ENCODE measurements at places on chromosomes 1 and 21.

- DNase-seq, result no peak
Measured at GRCh38 chr1:181898773-181899172, 162.7 kb downstream of the ZNF648 start.

GRCh38 chr1:25091658-25092057 is 140.6 kb downstream of the SYF2 start:
- no peak for DNase-seq

GRCh38 chr1:157315544-157315943 is 177.3 kb upstream of the ETV3 start:
- no peak for DNase-seq

DNA sequence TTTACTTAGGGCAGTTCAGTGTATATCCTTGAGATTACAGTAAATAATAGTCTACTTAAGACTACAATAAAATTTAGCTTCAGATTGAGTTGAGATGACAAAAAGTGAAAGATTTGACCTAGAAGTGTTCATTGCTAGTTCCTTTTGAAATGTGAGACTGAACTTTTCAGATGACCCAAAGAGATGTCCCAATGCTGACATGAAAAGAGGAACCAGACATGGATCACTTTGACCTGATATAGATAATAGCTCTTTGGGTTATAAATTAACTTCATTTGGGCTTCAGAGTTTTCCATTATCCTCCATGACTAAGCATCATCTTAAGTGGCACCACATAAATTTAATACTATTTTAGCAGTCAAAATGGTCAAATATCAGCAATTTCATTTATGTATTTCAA is 25.7 kb upstream of the OR10J5 start:
- DNase-seq, result peak; percentile 19

GRCh38 chr21:45295576-45296365 is 8.1 kb upstream of the POFUT2 start:
- DNase-seq, result no peak

DNA sequence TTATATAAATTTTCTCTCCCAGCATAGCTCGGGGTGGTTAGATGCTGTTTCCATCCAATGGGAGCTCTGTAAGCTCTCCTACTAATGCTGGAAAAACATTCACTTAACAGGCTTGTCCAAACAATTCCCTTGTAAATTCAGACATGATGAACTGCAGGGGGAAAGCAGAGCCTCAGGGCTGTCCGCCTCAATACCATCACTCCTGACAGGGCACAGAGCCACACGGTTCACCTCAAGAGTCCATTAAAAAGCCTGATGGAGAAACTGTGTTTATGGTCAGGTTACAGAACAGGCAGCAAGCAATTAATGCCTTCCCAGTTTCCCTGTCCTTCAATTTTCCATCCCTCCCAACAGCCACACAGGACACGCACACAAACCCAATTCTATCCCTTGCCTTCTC is 171.0 kb downstream of the BRINP2 start:
- DNase-seq, result no peak

GRCh38 chr1:184253921-184254320 is 132.9 kb upstream of the C1orf21 start:
- DNase-seq, result peak; percentile 2

DNA sequence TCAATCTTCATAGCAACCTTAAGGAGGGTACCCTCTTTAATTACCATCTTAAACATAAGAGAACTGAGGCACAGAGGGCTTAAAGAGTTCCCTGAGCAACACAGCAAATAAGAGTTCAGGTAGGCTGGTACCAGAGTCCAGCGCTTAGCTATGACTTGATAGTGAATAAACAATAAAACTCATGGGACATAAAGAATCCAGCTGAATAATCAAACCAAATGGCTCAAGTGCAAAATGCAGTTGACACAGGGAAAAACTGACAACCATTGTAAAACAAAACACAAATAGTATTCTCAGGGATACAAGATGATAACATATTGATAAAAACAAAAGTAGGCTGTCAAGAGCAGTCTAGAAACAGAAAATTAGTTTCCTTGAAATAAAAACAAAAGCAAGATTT is 176.9 kb upstream of the HMGB4 start:
- DNase-seq, result no peak

DNA sequence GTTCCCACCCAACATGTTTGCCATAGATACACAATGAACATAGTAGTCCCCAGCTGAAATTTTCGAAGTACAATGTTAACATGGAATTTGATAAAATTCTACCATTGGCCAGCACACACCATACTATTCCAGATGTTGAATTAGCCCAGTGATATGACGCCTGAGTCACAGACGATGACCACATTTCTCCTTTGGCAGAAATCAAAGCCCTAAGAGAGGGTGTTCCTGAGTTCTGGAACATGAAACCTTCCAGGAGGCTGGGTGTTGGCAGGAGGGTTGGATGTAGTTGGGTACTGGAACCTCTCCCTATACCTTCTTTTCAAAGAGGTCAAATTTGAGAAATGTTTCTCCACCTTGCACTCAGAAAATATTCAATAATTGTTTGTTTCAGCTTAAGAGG is 37.8 kb downstream of the LPAR3 start:
- no peak for DNase-seq

- no peak for DNase-seq
Measured at GRCh38 chr1:115690972-115691371, 49.2 kb downstream of the VANGL1 start.

GRCh38 chr1:202316186-202316585 is 25.6 kb downstream of the UBE2T start:
- no peak for DNase-seq

DNA sequence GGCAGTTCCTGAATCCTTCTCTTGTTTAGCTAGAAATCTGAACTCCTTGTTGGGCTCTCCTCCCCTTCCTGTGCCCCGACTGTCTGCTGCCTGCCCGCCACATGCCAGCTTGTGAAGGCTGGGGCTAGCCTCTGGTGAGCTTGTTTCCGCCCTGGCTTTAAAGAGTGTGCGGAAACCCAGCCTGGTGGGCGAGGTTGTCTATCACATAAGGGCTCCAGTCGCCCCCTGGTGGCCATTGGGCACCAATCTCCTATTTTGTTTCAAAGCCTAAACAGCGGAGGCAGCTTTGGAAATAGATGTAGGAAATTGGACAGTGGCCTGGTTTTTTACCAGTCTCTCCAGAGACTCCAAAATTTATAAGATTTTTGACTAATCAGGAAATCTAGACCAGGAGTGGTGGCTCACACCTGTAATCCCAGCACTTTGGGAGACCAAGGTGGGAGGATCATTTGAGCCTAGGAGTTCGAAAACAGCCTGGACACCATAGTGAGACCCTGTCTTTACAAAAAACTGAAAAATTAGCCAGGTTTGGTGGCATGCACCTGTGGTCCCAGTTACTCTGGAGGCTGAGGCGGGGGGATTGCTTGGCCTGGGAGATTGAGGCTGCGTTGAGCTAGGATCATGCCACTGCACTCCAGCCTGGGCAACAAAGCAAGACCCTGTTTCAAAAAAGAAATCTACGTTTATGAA is 9.8 kb downstream of the ATP8B2 start:
- DNase-seq, result peak; percentile 69

- DNase-seq, result no peak
Measured at GRCh38 chr1:98385652-98386051, 275.9 kb upstream of the SNX7 start.

DNA sequence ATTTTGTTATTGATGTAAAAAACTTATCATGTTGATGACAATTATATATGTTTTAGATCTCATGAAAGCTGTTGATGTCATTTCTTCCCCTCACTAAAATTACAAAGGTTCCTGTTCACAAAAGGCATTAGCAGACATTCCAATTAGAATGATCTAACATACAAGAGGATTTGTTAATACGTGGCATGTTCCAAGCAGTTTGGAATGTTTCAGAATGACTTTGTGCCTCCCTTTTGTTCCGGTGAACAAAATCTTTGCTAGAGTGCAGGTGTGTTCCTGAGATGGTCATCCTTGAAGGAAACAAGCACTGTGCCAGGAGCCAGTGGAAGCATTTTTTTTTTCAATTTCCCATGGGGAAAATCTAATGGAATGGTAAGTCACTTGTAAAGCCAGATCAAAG is 108.0 kb upstream of the KCTD3 start:
- no peak for DNase-seq

DNA sequence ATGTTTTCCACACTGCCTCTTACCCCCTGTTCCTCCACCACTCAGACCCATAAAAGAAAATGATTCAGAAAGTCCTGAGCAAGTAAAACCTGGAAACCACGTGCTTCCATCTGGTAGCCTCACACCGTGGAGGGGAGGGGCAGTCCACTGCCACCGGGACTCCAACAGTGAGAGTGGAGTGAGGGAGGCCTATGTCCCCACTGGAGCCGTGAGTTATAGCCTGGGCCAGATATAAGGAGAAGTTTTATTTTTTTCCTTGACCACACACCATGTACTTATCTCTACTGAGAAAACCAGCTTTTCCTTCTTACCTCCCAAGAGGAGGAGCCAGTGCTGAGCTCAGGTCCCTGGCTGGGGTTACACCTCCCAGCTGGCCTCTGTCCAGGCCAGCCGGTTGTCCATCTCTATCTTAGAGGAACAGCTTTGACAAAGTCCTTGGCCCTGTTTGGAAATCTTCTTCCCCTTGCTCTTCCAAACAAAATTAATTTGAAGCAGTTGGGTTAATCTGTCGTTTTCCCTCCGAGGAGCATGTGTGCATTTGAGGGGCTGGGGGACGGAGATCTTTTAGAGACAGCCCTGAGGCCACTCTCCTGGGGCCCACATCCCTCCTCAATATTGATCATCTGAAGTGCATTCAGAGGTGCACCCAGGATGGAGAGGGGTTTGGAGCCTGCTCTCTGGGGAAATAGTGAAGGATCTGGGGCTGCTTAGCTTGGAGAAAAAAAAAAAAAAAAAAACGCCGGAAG is 49.1 kb upstream of the SERBP1 start:
- DNase-seq, result no peak

DNA sequence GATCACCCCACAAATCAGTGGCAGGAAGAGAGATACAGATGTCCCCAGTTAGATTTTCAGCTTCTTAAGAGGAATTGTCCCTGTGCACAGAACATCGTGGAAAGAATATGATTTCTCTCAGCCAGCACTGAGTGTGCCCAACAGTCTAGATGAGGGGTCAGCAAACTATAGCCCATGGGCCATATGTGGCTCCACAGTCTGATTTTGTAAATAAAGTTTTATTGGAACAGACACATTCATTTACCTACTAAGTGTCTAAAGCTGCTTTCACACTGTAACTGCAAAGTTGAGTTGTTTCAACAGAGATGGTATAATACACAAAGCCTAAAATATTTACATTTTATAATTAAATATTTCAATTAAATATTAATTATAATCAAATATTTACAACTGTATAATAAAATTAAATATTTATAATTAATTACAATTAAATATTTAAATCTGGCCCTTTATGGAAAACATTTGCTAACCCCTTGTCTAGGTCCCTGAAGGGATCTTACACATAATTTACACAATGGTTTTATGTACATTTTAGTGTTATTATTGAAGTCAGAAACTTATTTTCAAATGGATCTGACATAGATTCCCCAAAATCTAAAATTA is 407.6 kb downstream of the PTPRU start:
- DNase-seq, result no peak

DNA sequence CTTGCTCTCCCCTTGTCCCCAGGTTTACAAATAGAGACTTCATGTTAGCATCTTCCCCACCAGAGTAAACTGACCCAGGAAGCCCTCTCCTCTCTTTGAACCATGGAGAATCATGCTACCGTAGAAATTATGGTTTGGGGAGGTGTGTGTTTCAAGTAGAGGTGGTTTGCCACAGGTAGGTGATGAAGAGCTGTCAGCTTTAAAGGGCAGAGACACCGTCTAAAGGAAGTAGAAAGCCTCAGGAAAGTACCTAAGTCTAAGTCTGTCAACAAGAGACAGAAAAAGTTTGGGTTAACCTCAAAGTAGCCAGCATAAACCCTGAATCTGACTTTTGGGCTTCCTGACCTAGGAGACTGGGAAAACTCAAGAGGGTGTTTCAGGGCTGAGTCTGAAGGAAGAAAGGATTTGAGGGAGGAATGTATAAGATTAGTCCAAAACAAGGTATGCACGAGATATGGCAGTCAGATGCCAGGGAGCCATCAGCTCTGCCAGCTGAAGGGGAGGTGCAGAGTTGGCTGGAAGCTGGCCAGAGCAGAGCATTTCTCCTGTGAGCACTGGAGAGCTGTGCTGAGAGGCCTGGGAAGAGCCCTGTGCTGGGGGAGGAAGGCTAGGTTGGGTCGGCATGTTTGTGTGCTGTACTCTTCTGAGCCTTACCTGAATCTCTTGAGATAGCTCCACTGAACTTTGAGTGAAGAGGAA is 14.3 kb downstream of the ADAMTSL4 start:
- no peak for DNase-seq

- peak; percentile 95 for DNase-seq
Measured at GRCh38 chr1:148388260-148389026, 94.7 kb downstream of the PPIAL4G start.

DNA sequence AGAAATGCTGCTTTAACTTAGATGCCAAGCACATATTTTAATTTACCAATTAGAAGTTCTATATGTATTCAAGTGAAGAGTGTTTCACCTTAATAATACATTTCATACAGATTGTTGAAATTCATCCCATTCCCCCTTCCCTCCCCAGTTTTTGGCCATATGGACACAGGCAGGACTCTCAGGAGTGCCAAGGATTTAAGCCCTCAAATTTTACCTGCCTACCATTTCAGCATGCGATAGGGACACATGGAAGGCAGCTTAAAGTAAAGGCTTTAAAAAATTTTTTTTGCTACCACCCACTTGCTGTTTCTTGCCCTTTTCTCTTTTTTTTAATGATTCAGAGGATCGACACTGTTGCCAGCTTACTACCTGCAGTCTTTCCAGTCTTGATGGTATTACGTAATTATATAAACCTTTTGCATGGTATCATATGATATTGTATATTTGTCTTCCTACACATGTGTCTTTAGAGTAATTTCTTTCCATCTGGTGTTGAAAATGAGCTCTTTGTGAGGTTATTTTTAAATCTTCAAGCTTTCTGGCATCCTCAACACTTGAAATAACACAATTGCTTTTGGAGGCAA is 7.0 kb downstream of the EPB41 start:
- no peak for DNase-seq

- peak; percentile 46 for DNase-seq
Measured at GRCh38 chr1:53485478-53486394, 26.5 kb downstream of the DMRTB1 start.

GRCh38 chr1:16915627-16915973 is 6.1 kb upstream of the CROCC start:
- peak; percentile 70 for DNase-seq

DNA sequence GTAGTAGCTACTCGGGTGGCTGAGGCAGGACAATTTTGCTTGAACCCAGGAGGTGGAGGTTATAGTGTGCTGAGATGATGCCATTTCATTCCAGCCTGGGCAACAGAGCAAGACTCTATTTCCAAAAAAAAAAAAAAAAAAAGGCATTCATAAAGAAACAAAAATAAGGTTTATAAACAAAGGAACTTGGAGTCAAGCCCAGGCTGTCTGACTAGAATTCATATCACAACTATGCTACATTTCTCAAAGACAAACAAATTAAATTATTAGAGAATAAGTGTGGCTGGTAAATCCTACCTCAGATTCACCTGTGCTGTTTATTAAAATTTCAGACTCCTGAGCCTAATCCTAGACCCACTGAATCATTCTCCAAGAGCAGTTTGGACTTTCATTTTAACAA is 4.2 kb downstream of the GCLM start:
- DNase-seq, result no peak

- no peak for DNase-seq
Measured at GRCh38 chr1:204283711-204284651, 70.2 kb upstream of the GOLT1A start.
